MV-4-11 (cell line): ENCODE measurements at places on chromosomes 7 and 10.

DNA sequence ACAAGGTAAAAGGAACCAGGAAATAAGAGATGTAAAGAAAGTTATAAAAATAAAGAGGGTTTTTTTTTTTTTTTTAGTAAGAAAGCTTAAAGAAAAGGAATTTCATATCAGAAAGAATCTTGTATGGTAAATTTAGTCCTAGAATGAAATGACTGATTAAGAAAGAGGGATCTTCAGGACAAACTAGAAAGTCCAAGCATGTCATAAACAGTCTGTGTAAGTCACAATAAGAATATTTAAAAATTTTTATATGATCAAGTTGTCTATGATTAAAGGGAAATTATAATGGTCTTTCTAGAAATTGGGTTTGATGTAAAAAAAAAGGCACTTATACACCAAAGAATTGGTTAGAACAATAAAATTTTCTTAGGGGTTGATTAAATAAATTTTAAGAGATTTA lies 289.5 kb downstream of the XPNPEP1 start:
- no peak for DNase-seq

GRCh38 chr7:1763033-1763432 lies 93.0 kb downstream of the ELFN1 start:
- no peak for DNase-seq

GRCh38 chr10:7261351-7261750 lies 149.5 kb downstream of the SFMBT2 start:
- DNase-seq, result no peak

DNA sequence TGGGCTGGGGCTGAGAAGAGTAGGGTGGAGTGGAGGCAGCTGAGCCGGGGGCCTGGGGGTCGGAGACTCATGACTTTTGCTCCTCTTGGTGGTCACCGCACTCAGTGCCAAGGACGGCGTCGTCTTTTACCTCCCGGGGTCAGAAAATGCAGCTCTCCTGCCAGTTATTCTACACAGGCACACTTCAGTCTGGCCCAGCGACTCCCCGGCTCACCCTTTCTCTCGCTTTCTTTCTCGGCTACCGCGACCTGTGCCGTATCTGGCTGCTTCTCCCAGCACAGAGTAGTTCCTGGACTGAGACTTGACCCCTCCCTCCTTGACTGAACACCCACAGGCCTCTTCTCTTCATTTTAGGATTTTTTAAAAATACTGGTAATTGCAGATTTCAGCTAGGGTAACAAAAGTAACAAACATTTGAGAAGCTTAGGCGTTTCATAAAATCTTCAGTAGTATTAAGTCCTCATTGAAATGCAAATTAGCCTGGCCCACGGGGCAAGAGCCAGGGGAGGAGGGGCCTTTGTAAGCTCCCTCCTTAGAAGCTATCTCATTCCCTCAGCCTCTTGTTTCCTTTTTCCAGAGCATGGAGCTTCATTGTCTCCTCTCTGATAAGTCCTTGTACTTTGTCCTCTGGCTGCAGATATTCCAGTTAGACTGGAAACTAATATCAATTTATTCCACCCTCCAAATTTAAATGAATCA lies 1.1 kb upstream of the PRLHR start:
- no peak for DNase-seq

DNA sequence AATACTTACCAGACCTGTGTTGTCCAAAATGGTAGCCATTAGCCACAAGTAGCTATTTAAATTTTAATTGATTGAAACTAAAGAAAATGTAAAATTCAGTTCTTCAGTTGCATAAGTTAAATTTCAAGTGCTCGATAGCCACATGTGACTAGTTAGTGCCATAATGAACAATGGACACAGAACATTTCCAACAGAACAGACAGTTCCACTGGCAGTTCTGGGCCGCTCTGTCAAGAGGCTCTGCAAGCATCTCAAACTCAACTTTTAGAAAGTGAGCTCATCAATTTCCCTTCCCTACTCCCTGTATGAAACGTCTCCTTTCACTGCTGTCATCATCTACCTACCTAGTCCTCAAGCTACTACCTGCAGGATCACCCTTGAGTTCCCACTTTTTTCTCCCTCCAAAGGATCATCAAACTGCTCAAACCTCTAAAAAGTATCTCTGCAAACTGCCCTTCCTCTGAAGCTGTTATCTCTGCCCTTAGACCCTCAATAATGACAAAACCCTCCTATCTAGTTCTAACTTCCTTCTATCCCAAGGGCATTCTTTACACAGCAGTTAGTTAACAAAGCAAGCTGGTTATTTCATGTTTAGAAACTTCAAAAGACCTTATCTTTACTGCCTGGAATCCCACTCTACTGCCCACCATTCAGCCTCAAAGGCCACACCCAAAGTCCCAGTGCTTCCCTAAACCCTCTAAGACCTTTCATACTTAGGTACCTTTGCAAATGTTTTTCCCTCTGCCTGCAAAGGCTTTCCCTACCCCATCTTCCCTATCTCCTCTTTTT lies 20.6 kb downstream of the SHTN1 start:
- no peak for DNase-seq

- DNase-seq, result no peak
Measured at GRCh38 chr7:12586271-12586670, 15.8 kb downstream of the SCIN start.

GRCh38 chr7:74051629-74052410 lies 23.8 kb downstream of the ELN start:
- no peak for DNase-seq
